ENCODE measurements at places on chromosomes 16 and 17.
A peak's percentile ranks its signal among the peaks of the same experiment; 100 is the strongest.

DNA sequence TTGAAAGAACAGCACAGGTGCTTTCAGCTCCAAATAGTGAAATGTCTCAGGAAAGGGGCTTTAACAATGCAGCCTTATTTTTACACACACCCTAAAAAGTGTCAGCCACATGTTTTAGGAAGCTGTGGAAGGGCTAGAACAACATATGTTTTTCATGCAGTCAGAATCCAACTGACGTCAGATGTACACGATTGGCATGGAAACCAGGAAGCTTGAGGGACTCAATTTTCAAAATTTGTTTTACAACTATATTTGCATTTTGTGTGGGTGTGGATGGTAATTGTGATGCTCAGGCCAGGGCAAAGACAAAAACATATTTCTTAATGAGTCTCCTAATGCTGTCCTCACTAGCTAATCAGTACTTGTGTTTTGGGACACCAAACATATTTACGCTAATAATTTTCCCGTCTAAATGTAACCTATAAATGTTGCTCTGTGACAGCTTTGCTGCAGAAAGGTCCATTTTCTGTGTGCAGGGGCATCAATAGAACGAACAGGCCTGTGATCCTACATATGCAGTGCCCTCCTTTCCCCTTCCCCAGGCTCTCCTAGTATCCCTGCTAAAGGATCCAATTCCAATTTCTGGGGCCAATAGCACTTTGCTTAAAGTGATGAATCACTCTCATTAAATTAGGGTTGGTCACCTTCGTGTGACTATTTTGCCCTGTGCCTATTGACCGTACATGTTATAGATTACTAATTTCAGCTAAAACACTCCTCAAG, 434.0 kb upstream of the CDH5 start:
- no peak for DNase-seq

- DNase-seq: peak; percentile 37
Measured at GRCh38 chr17:75518201-75518600, 1.9 kb downstream of the TSEN54 start.

- peak; percentile 27 for DNase-seq
Measured at GRCh38 chr17:67629971-67630320, 87.8 kb upstream of the NOL11 start.

- DNase-seq: peak; percentile 24
Measured at GRCh38 chr17:67531291-67531690, 154.2 kb downstream of the PITPNC1 start.

DNA sequence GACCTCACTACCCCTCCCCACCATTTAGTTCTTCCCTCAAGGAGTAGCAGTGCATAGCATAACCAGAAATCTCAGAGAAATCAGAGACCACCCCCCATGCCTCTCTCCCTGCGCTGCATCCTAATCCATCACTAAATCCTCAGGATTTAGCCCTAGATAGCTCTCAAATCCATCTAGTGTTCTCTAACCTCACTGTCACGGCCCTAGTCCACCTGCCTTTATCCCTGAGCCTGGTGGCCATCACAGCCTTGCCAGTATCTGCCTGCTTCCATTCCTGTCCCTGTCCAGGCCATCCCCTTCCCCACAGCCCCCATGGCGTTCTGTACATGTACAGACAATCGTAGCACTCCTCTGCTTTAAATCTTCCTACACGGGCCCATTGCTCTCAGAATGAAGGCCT, 19.1 kb downstream of the CBLN1 start:
- DNase-seq: no peak

- DNase-seq: peak; percentile 33
Measured at GRCh38 chr17:82031885-82032627, 578 bp downstream of the RAC3 start.

DNA sequence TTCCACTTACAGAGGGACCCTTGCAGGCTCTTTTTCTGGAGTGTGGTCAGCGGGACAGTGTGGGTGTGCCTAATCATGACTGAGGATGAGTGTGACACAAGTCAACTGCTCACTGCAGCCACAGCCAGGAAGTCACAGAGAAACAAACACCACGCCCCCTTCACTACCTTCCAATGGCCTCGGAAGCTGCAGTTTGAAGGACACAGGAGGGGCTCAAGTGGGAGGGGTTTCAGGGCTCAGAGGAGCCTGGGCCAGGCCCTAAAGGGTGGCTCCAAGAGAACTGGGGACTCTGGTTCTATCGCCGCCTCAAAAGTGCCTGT, 116.2 kb upstream of the SDK2 start:
- DNase-seq: no peak

- no peak for DNase-seq
Measured at GRCh38 chr16:73909529-73910035, 387.0 kb upstream of the PSMD7 start.

GRCh38 chr16:82643936-82644630, 17.3 kb downstream of the CDH13 start:
- no peak for DNase-seq

- DNase-seq: peak; percentile 40
Measured at GRCh38 chr17:35540589-35541404, 3.3 kb upstream of the SLFN12L start.

DNA sequence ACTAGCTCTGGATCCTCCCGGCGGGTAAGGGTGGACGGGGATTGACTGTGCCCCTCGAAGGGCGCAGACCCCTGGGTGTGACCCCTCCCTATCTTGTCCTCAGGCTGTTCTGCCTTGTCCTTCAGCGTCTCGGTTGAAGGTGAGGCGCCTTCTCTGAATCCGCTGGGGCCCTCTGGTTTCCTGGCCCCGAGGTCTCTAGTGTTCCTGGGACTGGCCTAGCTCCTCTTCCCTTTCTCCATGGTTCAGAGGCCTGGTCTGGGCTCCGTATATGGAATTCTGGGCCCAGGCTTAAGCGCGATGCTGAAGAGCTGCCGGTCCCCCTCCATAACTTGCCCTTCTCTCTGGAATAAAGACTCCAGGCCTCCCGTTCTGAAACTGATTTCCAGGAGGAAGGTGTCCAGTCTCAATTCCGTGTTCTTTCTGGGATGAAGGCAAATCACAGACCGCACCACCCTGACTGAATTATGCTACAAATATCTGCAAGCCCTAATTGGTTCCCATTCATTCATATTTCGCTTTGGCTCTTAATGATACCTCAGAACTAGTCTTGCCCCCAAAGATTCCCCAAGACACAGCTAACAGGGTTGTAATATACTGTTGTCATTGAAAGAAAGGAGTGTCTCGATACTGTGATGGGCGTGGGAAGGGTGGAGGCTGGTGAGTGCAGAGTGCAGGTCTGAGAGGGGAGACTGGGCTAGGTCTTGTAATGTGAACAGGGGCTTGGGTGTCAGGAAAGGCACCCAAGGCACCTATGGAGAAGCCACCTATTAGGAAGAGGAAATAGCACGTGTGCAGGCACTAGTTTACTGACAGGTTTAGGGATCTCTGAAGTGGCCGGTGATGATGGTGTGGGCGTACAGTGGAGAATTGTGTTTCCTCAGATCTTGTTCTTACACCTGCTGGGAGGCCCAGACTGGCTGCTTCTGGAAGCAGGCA, 851 bp downstream of the EDC4 start:
- DNase-seq: no peak

DNA sequence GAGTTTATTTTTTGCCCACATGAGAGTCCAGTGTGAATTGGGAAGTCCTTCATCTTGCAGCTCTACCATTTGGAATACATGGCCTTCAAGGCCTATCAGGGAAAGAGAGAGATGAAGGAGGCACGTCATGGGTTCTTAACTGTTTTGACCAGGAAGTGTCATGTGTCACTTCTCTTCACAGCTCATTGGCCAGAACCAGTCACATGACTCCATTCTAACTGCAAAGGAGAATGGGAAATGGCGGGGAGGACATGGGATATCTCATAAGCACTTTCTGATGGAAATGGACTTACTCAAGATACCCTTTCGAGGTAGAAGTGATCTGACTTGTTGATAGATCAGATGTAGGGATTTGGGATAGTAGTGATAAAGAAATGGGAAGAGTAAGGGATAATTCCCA, 57.9 kb upstream of the CES5A start:
- DNase-seq: no peak

- DNase-seq: no peak
Measured at GRCh38 chr17:77859035-77859810, 99.3 kb upstream of the TNRC6C start.

DNA sequence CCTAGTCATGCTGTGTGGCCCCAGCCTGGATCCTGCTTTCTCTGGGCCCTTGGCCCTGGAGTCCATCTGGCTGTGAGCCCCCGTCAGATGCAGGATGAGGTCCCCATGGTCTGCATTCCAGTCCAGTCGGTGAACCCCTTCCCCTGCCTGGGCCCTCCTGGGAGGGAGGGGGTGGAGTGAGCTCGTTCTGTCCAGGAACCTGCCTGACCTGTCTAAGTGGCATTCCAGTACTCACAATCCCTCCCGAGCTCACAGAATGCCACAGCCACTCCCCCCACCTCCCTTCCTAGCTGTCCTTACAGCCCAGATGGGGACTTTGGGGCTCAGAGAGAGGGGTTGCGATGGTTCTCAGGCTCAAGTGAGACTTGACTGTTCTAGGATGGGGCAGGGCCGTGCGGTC, 15.5 kb downstream of the SPNS2 start:
- no peak for DNase-seq

- no peak for DNase-seq
Measured at GRCh38 chr17:46150216-46150963, 42.8 kb downstream of the KANSL1 start.

DNA sequence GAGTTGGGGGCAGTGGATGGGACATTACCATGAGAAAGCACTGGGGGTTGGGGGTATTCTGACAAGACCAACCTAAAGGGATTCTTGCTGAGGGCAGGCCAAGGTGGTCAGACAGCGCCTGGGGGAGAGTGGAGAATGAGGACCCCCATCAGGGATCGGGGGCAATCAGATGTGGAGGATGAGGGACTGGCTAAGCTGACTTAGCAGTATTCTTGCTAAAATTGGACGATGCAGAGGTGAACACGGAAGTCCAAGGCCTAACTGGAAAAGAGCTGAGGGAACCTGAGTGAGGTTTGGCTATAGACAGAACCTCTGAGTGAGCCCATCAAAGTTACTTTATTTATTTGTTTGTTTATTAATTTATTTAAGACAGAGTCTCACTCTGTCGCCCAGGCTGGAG, 9.2 kb downstream of the QPRT start:
- DNase-seq: no peak

DNA sequence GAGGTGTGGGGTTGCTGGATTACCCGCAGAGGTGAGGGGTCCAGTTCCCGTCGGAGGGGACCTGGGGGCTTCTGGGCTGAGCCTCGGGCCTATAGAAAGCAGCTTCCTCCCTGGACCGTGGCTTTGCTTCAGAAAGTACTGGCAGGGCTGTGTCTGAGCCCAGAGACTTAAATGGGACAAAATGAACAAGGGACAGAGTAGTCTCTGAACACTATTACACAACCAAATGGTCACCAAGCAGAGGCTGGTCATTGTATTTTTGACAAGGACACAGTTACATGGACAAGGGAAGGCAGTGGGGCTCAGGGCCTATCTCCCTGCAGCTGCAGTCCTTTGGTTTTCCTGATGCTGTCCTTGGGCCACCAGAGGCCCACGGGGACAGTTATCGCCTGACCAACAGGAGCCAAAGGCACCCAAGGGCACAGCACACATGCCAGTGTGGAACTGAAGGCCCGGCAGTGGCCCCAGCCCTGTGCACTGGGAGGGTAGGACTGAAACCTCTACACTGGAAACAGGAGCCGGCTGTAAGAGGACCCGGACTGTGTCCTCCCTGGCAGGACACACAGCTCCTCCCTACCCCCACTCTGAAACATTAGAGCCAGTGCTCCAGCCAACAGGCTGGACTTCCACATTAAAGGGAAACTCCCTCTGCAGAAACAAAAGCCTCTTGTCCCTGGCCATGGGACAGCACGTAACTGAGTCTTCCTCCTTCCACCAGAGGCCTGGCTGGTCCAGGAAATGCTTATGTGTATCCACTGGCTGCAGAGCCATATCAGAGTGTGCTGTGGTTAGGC, 26.0 kb upstream of the ERN1 start:
- no peak for DNase-seq

GRCh38 chr17:75457047-75457654, 716 bp downstream of the TMEM94 start:
- DNase-seq: peak; percentile 22

DNA sequence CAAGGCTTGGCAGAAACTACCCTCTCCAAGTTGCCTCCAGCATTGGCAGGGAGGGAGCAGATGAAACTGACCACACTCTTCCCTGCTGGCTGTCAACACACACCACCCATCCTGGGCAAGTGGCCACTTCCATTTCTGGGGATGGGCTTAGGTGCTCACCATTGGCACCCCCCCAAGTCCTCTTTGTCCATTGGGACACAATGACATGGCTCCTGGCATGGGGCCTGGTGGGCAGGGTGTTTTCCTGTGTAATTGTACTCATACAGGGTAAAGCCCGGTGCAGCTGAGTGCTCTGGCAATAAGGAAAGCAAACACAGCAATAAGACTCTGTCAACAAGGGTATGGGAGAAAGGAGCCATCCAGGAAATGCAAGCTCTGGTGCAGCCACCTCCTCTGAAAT, 22.6 kb downstream of the SCNN1B start:
- no peak for DNase-seq

DNA sequence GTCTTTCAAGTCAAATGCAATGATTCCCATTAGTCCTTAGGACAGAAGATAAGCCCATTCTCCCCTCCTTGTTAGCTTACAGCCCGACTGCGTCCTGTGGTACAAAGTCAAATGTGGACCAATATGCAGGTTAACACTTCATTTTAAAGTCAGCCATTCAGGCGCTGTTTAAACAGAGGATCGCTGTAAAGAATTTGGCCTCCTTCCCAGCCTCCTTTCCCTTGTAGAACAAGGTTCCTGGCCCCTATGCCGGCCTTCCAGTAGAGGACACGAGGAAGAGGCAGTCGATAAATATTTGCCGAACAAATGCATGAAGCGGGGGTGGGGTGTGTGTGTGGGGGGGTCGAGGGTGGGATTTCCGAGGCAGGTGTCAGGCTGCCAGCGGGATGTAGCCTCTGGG, 4.3 kb downstream of the SDK2 start:
- DNase-seq: no peak

DNA sequence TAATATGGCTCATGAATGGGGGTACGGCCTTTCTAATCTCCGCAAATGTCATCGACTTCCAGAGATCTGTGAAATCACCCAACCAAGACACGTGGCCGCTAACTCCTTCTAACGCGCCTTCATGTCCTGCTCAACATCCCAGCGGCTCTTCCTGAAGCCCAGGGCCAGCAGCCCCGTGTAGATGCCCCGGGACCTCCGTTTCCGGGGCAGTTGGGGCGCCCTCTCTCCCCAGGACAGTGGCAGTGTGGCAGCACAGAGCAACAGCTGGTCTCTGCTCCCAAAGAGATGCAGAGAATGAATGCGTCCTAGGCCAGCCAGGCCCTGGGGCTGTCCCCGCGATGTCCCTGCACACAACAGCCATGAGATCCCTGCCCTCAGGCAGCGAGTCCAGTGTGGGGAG, 153.5 kb downstream of the RBFOX3 start:
- DNase-seq: no peak
